Kidney tubule cell (primary cell): ENCODE measurements at places on chromosomes 7 and 10.

- no peak for DNase-seq
Measured at GRCh38 chr10:22285130-22285529, 31.1 kb upstream of the COMMD3 start.

- peak; percentile 38 for DNase-seq
Measured at GRCh38 chr10:118818621-118819221, 64.0 kb upstream of the CACUL1 start.

- DNase-seq: no peak
Measured at GRCh38 chr10:4159173-4159572, 374.2 kb upstream of the KLF6 start.

DNA sequence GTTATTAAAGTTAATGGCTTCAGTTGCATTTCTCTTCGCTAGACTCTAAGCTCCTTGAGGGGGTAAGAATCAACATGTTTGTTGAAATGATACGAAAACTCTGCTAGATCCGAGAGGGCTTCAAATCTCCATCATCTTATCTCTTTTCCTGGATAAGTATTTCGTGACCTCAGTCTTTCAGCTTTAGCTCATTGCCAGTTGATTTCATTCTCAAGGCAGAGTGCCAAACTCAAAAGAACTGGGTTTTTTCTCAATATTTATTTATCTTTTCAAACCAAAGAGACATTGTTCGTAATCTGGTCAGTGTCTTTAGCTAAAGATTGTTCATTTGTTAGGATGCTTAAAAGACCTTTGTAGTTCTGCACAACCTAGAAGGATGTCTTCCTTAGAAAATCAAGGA is 108.9 kb downstream of the ARID5B start:
- no peak for DNase-seq

GRCh38 chr10:61781969-61782403 is 119.3 kb downstream of the CABCOCO1 start:
- peak; percentile 78 for DNase-seq

GRCh38 chr10:85032981-85033380 is 704.6 kb downstream of the CCSER2 start:
- DNase-seq: no peak

DNA sequence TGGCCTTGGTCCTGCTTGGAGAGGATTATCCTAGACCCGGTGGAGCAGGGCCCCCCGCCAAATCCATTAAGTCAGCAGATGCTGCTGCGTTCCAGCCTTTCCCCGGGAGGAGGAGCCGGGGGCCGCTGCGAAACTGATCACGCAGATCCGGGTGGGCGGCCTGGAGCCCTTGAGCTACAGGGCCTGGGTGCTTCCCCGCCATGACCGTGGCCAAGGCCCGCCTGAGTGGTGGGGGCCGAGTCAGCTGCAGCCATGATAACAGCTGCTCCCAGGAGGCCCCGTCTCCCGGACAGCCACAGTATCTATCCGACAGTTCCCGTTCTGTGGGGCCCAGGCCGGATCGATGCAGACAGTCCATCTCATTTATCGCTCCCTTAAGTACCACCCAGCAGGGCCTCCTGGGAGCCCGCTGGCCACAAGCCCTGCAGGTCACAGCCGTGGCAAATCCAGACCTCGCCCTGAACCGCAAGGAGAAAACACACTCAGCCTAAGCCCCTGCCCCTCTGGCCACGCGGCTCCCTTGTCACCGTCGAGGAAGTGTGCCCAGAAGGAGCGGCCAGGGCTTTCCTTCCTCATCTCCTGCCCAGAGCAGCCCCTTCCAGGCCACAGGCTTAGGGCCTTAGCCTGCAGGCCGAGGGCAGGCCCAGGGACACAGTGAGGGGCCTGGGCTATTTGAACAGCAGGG is 34.4 kb upstream of the SLC29A4 start:
- no peak for DNase-seq

- no peak for DNase-seq
Measured at GRCh38 chr10:130804281-130804680, 507.2 kb downstream of the TCERG1L start.

GRCh38 chr7:951881-952547 is 2.5 kb downstream of the ADAP1 start:
- DNase-seq: no peak

- DNase-seq: no peak
Measured at GRCh38 chr10:80685355-80685754, 147.7 kb downstream of the SH2D4B start.

GRCh38 chr10:97960269-97961056 is 70.0 kb downstream of the CRTAC1 start:
- no peak for DNase-seq

- DNase-seq: no peak
Measured at GRCh38 chr10:128421371-128422160, 295.3 kb upstream of the MKI67 start.

- DNase-seq: no peak
Measured at GRCh38 chr7:27746978-27747377, 7.0 kb downstream of the TAX1BP1 start.

GRCh38 chr10:61406736-61407135 is 46.4 kb downstream of the TMEM26 start:
- no peak for DNase-seq

GRCh38 chr10:115965376-115965775 is 307.6 kb downstream of the GFRA1 start:
- DNase-seq: no peak

DNA sequence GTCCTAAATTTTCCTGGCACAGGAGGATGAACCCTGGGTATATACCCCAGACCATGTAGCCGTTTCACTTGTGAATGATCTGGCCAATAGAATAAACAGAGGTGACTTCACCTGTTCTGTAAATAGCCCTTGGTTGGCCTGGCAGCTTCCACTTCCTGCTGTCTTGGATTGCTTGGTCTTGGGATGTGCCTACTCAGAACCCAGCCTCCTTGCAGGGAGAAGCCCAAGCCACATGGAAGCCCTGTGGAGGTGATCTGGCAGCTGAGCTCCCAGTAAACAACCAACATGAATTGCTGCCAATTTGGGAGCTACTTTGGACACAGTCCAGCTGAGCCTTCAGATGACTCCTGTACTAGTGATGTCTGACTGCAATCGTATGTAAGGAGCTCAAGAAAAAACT is 4.8 kb upstream of the RAPGEF5 start:
- peak; percentile 85 for DNase-seq

DNA sequence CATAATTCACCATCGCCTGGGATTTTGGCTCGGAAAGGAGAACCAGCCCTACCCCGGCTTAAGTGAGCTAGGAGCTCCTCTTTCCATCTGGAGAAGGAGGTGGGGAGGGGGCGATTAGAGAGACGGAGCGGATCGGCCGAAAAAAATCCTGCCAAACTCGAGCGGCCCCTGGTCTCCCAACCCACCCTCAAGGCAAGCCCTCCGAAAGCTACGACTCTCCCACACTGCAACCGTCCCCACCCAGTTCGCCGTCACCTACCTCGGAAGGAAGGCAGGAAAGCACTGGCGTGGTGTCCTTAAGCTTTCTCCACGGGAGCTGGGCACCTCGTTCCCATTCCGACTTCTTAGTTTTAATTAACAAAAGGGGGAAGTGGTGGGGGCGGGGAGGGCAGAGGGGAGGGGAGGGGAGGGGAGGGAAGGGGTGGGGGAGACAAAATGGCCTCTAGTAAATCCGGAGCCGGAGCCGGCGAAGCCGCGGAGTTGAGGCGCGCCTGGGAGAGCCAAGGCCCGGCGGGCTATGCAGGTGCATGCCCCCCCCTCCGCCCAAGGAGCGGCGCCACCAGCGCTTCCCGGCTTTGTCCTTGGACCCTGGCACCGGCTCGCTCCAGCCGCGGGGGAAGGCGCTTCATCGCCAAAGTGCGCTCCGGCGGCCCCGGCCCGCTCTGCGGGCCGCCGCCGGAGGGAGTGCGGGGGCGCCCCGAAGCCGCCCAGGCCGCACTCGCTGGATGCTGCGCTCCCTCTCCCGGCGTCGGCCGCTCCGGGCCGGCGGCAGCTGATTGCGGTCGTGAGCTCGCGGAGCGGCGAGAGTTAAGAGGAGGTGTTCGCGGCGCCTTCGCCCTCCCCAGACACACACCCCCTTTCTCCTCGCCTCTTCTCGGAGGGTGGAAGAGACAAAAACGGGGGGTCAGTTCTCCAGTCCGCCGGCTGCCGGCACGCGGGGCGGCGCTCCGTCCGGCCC is at the start of gene LRRC4:
LRRC4 (minus strand) TSS at position 784 of the 958 bp plus-strand sequence. CDS start 797 bp downstream, outside the sequence.
- DNase-seq: peak; percentile 50

DNA sequence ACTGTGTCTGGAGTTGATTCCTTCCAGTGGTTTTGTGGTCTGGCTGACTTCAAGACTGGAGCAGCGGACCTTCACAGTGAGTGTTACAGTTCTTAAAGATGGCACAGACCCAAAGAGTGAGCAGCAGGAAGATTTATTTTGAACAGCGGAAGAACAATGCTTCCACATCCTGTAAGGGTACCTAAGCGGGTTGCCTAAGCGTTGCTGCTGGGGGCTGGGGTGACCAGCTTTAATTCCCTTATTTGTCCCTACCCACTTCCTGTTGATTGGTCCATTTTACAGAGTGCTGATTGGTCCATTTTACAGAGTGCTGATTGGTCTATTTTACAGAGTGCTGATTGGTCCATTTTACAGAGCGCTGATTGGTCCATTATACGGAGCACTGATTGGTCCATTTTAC is 13.2 kb downstream of the AKR1B15 start:
- peak; percentile 95 for DNase-seq

DNA sequence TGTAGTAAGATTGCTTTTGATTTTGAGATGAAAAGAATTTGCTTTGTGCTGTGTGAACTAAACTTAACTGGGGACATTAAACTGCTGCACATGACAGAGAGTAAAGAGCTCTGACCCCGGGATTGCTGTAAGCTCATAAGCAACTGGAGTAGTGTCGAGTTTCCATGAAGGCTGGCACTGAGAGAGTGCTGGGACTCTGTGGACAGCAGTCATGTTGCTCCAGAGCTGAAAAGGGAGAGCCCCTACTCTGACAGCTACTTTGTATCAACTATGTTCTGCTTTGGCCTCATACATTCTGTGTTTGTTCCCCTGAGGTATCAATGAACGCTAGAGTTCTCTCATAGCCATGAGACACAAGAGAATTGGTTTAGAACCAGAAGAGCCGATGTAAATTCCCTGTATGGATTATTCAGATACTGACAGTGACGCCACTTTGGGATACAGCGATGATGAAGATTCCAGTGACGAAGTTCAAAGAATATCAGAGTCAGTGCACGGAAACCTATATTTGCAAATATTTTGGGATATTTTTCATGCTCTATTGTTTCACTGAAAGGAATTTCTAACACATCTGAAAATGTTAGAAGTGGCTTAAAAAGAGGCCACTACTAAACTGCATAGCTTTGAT is 185.9 kb upstream of the DKK1 start:
- DNase-seq: no peak

DNA sequence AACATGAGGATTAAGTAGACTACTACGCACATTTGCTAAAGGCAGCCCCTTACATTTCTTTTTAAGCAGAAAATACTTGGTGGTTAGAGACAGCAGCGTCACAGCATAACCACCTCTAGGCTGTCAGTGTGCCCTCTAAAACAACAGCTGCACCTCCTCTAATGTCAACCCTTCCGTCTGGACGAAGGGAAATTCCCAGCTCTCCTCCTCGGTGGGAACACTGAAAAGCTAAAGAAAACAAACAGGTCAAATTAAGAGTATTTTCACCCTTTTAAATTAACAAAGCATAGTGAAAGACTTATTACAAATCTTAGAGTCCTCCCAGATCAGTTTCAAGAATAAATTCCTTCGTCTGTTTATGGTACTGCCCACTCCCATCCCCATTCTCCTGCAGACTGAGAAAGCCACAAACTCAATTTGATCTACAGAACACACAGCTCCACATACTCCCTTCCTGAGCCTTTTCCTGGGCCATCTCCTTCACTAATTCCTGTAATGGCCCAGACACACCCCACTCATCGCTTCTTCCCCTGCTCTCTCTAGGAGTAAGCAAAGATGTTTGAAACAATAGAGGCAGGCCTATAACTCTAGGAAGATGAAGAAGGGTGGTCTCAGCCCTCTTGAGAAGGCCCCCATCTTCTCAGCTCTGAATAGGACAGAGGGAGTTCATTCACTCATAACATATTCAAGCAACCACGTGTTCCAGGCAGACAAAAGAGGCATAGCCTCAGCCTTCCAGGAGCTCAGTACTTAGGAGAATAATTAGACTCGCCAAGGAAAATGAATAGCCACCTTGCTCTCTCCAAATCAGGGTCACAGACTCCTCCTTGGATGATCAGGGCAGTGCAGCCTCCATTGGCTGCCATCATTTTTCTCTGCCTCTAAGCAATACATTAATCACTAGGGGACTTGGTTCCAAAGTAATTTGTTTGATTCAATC is 47.5 kb upstream of the HNRNPH3 start:
- no peak for DNase-seq

GRCh38 chr7:112759905-112760304 is 30.3 kb downstream of the TMEM168 start:
- DNase-seq: no peak

GRCh38 chr7:32535162-32535702 is 39.9 kb downstream of the AVL9 start:
- no peak for DNase-seq

DNA sequence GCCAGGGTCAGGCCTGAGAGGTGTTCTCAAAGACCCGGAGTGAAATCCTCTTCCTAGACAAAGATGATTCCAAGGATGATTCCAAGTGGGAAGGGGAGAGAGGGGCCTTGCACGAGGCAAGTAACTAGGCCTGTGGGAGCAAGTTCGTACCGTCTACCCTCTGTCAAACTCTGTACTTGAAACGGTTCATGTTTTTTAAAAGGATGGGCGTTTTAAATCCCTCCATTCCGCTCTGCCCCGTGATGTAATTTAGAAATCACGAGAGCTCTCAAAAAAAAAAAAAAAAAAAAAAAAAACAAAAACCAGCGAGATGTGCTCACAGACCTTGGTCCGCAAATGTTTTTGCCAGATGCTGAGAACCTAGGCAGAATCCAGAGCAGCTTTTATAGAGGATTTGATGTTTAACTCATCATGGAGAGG is 114.7 kb upstream of the CARD11 start:
- DNase-seq: no peak

DNA sequence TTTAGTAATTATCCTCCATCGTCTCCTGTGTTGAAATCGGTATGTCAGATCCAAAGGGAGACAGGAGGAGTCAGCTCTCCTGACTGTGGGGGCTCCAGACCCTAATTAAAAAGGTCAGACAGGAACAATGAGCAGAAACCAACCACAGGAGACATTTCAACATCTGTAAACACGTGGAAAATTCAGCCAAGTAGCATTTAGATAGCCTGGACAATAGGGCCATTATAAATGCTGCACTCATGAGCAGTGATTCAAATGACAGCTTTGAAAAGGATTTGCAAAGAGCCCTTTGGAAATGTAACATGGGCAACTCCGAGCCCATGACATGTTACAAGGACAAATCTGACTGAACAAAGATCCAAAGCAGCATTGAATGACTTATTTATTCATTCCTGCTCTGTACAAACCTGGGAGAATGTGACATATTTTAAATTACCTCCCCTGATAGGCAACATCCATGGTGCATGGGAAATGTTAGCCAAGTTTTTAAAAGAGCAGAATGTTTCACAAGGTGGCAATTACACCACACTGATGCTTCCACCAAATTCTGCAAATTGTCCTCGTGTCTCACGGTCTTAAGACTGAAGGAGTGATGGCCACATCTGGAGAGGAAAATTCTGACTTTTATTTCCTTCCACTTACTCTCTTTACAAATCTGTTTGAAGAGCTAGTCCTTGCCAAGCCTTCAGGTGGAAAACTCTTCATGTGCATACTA is 113.3 kb upstream of the KMT2E start:
- DNase-seq: no peak
